ENCODE measurements at places on chromosomes 12 and 14.

DNA sequence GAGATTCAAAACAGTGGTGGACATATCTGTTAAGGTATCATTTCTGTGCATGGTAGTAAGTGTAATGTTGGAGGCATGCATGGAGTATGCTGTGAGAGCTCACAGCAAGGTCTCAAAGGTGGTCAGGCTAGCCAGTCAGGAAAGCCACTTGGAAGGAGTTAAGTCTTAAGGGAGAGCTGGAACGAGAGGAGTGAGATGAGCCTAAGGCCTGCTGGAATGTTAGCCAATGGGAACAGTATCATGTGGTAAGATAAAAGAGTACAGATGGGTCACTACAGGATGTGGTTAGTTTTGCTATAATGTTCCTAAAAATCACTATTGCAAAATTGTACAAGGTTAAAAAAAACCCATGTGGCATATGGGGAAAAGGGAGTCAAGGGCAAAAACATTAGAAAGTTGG lies 311.7 kb upstream of the E2F7 start:
- DNase-seq = peak; percentile 29

DNA sequence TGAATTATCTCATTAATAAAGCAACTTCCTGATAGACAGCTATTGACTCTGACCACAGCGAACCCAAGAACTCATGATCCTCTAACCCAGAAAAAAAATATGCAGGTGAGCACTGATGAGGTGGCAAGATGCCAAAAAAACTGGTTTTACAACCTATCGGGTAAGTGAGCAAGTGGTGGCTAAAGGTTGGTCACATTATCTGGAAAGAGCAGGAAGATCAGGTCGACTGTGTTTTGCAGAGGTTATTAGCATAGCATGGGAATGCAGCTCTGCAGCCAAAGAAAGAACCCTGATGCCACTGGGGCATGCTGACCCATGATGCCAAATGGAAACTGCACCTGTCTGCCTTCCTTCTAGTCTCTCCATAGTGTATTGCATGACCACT lies 23.5 kb downstream of the BHLHE41 start:
- DNase-seq = no peak

DNA sequence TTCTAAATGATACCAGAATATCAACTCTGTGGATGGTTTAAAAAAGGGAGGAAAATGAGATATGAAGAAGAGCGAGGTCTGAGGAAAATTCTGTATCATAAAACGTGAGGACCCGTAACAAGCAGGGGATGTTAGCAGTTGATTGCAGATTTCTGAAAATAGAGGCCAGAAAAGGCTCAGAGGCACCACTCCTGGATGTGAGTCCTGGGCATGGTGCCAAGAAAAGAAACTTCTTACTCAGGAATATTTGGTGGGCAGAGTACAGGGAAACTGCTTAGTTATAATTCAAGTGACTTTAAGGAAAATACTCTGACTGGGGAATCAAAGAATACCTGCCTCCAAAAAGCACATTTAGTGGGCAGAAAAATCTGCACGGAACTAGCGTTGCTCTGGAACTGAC lies 85.5 kb downstream of the PRICKLE1 start:
- DNase-seq = no peak

DNA sequence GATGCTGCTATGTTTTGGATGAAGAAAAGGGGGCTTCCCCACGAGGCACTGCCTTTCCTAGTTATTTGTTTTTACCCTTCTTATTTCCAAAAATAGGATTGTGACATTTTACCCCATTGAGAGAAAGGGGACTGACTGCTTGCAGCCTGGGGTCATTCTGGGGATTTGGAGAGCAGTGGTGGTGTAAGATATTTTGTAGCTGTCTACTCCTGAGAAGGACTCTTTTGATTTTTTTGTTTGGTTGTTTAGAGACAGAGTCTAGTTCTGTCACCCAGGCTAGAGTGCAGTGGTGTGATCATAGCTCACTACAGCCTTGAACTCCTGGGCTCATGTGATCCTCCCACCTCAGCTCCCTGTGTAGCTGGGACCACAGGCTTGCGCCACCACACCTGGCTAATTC lies 78.9 kb downstream of the FOXN4 start:
- DNase-seq = no peak

DNA sequence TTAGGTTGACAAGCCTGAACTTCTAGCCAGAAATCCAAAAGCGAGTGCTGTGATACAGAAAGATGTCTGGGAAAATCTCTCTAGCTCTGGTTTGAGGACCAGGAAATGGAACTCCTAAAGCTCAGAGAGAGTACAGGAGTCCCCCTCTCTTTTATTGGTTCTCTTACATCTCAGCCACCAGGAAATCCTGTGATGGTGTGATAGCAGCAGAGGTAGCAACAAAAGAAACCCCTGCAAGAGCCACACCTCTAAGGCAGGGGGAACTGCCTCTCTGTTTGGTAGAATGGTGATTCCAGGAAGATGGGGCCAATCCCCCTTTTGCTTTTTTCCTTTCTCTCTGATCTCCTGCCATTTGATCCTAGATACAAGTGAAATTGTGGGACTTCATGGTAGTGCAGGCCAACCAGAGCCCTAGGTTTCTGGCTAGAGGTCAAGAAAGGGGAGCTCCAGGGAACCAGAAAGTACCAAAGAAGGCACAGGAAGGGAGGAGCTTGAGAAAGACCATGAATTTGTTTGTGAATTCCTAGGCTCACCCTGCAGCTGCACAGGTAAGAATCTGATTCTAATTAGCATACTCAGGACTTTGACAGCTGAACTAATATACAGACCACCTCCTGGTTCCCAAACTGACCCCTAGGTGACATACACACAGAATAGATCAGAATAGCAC lies 88.5 kb downstream of the PAPLN start:
- no peak for DNase-seq
